ENCODE measurements at places on chromosomes 4 and X.

- DNase-seq = no peak
These were observed 18.0 kb downstream of the FAM184B start for GRCh38 chr4:17763416-17763815.

- no peak for DNase-seq
These were observed 47.2 kb downstream of the MAOA start for GRCh38 chrX:43703211-43703791.

DNA sequence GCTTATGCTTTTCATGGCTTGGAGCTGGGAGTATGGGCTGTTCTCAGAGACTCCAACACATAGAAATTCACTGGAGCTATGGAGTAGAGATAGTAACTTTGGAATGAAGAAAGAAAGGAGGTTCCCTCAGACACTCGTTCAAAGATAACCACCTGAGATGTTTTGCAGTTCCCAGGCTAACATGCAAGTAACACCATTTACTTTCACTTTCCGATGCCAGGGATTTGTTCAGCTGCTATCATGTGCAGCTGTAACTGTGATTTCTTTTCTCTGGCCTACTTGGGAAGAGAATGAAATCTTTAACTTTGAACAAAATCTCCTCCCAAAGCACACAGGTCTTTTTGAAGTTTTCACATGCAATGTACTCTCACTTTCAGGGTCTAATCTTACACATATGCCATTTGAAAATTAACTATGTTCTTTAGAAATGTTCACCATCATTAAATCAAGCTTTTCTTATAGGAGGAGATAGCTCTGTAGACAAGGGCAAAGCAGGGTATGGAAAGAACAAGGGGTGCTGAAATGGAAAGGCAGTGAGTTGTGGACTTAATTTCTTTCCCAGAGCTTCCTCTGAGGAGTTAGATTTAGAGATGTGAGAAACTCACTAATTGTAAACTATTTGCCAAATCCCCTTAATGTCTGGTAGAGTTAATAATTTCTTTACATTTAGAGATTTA, 514.3 kb downstream of the PDHA2 start:
- no peak for DNase-seq

- DNase-seq = no peak
These were observed 61.6 kb upstream of the GPR174 start for GRCh38 chrX:79082899-79083298.

GRCh38 chr4:10622728-10623127, 61.8 kb downstream of the CLNK start:
- DNase-seq = no peak

DNA sequence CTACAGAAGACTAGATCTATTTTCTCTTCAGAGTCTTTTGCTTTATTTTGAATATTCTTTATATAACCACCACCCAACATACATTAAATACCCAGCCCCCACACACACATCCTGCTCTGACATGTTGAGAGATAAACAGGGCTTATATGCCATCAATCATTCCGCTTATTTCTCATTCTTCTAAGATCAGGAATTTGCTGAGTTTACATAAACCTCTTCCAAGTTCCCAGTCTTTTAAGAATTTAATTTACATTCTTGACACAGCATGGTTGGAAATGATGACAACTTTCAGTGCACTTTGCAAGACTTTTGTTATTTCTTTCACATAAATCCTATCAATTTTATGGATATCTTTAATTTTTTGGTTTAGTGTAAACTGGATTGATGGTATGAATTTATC, 17.5 kb upstream of the RAB9B start:
- DNase-seq = no peak

- DNase-seq = no peak
These were observed 111.7 kb upstream of the RPS6KA3 start for GRCh38 chrX:20378233-20378920.

DNA sequence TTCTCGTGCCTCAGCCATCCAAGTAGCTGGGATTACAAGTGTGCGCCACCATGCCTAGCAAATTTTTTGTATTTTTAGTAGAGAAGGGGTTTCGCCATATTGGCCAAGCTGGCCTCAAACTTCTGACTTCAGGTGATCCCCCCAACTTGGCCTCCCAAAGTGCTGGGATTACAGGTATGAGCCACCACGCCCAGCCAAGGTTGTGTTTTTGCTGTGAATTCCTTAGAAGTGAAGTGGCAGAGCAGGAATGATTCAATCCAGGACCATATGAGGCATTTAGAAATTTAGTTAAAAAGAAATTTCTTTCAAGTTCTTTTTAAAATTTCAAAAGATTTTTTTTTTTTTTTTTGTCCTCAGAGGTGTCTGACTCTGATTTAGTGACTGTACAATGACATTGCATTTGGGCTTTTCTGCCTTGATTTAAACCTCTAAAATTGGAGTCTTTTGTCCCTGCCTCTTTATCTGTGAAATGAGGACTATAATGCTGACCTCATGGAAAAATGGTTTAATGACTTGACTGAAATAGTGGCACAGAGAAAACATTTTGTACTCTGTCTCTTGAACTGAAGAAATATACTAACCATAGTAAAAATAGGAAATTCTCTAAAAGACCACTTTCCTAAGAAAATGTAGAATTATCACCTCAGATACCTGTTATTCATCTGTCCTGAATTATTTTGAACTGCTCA, 59.9 kb downstream of the CXCL13 start:
- DNase-seq = no peak

DNA sequence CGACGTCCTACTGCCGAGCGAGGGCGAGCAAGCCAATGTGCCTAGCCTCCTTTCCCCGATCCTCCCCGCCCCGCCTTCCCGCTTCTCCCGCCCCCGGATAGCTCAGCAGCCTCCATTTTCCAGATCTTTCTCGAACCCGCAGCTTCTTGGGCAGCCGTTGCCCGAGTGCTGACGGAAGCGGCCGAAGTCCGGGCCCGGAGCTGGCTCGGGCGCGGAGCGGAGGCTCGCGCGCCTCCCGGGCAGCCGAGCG, 172 bp upstream of the HSPA4L start:
- peak; percentile 26 for DNase-seq

Measured in omental fat pad (tissue), 4 donors.